ENCODE measurements at places on chromosomes 16 and 17.

DNA sequence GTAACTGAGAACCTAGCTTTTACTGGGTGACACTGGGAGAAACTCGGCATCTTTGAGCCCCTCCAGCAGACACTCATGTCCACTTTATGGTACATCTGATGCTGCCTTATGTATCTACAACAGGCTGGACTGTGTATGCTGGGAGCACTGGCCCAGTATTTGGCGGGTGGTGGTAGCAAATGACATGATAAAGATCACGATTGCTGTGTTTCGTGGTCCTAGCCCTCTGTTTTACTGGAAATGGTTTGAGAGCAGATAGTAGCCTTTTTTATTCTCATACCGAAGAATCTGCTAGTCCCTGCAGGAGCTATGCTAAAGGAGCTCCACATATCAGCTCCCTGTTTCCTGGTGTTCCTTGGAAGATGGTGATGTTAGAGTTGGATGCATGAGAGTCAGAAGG is 150.3 kb downstream of the CCDC182 start:
- DNase-seq: no peak

DNA sequence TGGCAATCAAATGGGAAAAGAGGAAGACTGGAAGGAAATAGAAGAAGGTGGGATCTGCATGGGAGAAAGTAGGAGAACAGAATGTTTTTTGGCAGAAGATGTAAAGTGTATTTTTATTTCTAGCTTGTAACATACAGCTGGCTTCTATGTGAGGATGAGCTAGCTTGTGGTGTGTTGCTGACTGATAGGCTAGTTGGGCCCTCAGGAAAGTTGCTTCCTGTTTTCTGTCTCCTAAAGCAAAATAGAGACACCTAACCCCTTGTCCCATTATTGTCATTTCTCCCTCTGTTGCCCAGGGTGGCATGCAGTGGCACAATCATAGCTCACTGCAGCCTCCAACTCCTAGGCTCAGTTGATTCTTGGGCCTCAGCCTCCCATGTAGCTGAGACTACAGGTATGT is 15.9 kb downstream of the TNRC6A start:
- no peak for DNase-seq

- DNase-seq: no peak
Observed at GRCh38 chr17:17599965-17600364, 8.5 kb upstream of the PEMT start.

- DNase-seq: no peak
Observed at GRCh38 chr17:36972186-36972700, 23.5 kb downstream of the AATF start.

DNA sequence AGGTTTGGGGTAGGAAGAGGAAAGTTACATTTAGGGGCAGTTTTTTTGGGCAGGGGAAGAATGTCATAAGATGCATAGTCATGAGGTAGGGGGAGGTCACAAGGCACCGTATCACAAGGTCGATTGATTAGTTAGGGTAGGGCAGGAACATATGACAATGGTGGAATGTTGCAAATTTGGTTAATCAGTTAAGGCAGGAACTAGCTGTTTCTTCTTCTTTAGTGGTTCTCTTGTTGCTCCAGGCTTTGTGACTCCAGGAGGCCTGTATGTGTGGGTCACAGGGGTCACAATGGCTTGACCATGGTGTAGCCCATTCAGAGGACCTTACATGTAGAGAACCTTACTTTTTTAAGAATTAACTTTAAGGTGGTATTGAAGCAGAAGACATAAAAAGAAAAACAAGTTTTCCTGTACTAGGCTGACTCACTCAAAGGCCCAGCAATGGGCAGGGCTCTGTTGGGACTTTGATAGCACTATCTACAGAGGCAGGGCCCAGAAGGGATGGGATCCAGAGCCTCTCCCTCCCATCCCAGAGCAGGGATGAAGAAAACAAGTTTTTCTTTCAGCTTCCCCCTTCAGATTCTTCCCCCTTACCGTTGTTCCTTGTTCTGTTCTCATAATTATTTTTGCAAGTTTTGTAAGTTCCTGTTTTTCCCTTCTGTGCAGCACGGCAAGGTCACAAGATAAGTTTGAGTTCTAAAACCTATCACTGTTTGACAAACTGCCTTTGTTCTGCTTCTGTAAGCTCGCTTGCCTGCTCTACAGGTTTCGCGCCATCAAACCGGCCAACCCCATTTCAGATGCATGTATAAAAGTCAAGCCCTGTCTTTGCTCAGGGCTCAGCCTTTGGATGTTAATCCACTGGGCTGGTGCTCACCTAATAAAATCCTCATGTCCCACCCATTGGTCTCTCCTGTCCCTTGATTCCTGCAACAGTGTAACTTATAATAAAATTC is 45.8 kb upstream of the ATF7IP2 start:
- no peak for DNase-seq

DNA sequence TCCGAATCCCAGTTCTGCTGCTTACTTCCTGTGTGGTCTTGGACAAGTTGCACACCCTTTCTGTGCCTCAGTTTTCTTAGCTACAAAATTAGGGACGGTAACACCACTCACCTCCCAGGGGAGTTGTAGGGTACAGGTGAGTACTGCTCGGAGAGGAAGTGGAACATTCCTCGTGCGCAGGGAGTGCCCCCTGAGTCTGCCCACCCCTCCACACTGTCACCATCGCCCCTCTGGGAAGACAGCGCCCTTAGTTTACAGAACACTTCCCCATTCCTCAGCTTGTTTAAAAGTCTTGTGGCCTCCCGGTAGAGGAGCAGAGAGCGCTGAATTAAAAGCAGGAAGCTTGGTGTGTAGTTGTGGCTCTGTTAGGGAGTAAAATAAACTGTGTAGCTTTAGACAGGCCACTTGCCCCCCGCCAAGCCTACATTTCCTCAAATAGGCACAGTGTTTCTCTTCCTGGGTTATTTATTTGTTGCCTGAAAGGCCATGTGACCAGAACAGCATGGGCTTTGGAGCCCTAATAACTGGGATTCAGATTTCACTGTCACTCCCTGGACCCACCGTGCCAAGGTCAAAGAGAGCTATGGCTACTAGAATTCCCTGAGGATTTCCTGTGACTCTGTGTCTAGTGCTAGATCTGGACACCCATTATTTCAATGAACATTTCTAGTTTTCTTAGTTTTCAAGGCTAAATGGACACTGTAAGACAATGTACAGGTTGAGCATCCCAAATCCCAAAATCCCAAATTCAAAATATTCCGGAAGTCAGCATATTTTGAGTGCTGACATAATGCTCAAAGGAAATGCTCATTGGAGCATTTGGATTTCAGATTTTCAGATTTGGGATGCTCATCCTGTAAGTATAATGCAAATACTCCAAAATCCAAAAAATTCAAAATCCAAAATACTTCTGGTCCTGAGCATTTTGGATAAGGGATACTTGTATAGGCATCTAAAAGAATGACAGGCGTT is 372.5 kb downstream of the SNX29 start:
- no peak for DNase-seq

GRCh38 chr16:78209951-78210661 is 110.7 kb downstream of the WWOX start:
- no peak for DNase-seq

DNA sequence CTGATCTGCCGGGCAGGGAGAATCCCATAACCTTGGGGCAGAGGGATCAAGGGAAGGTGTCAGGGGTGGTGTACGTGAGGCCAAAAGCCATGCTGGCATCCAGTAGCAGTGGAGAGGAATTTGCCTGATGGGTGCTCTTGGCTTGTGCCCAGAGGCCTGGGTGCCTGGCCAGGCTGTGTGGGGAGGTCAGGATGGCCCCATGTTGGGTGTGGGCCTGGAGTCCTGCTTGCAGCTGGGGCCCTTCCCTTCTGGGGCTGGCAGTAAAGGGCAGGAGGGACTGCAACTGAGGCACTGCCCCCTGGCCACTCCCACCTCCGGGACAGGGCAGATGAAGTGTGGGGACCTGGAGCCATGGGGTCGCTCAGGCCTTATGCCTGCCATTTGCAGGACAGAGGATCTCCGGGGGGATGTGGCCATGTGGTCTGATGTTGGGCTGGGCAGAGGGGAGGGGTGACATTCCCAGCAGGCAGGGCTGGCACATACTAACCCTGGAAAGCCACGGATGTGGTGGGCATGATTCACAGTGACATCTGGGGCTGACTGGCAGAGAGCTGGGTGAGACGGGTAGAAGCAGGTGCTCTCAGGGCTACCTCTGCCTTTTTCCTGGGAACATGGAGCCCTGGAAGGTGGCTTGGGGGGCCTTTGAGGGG is 3.5 kb downstream of the FMNL1 start:
- peak; percentile 61 for DNase-seq
